ENCODE measurements at places on chromosomes 5 and 9.
A peak's percentile ranks its signal among the peaks of the same experiment; 100 is the strongest.

DNA sequence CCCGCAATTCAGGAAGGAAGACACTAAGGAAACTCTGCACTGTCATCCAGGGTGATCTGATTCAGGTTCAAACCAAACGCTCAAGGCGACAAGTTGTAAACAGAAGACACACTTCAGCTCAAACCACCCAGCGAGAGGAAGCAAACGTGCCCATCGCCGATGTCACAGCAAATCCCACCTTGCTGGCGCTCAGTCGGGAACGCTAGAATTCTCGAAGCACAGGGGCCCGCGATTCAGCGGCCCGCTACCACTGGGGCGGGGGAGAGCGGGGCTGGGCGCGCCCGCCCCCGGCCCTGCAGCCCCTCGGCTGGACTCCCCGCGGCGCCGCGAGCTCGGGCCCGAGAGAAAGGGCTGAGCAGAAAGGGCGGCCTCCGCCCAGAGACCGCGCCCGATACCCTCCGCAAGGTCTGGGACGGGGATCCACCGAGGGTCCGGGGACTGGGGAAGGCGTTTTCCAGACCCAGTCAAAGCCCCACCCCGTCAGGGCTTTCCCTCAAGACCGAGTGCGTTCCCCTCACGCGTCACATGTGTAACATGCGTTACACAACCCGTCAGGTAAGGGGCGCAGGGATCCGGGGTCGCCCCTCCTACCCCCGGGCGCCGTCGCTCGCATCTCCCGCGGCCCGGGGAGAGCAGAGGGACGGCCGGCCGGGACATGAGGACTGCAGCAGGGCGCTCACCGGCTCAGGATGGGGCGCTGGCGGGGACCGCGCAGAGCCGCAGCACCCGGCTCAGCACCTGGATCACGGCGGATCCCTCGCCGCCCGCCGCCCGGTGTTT, 469 bp downstream of the AGTPBP1 start:
- peak; percentile 40 for DNase-seq

DNA sequence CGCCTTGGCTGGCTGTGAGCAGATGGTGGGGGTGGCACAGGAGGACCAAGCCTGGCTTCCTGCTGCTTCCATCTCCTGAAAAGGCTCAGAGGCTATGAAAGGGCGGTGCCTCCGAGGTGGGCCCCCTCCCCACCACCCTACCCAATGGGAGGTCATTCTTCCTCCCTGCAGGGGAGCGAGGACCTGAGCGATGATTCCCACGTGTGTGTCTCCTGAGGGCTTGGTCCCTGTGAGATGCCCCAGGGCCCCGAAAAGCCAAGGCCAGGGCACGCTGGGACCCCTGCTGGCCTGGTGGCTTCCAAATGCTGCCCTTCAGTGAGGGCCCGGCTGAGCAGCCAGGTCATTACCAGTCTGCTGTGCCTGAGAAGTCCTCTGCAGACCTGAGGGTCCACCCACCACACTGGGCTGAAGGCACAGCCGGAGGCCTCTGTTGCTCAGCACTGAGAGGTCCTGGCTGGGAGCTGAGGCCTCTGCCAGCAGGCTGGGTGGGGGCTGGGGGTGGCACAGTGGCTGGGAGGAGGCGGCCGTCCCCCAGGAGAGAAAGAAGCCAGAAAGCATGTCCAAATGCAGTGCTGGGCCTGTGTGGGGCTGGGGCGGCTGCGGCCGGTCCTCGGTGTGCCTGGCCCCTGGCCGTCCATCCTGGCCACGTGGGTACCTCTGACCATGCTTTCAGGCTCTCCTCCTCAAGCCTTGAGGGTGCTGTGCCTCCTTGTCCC, 14.0 kb upstream of the SLC6A19 start:
- no peak for DNase-seq

DNA sequence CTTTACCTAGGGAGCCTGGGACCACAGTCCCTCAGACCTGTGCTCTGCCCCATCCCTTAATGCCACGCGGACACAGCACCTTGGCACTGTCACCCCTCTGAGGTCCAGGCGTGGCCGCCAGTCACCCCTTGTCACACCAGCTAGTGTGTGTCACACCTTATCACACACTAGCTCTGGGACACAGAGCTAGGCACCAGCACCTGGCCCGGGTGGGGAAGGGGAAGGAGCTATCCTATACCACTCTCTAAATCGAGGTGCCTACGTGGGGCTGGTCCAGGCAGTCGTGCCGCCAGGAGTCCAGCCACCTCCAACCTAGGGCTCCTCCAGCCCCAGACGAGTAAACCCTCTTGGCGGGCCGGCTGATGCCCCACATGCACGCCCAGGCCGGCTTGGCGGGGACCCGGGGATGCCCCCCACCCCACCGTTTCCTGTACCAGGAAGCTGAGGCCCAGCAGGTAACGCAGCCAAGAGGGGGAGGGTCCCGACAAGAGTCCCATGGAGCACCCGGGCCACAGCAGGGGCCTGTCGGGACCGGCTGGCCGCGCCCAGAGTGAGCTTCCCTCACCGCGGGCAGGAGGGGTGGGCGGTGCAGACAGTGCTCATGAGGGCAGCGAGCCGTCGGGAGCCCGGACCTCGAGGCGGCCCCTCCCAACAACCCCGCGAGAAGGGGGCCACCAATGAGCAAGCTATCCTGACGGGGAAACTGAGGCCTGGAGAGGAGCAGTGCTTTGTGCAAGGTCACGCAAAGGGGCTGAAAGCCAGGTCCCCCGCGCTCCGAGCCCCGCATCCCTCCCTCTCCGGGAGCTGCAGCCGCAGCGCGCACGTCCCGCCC, 550 bp downstream of the CORO2A start:
- peak; percentile 59 for DNase-seq

DNA sequence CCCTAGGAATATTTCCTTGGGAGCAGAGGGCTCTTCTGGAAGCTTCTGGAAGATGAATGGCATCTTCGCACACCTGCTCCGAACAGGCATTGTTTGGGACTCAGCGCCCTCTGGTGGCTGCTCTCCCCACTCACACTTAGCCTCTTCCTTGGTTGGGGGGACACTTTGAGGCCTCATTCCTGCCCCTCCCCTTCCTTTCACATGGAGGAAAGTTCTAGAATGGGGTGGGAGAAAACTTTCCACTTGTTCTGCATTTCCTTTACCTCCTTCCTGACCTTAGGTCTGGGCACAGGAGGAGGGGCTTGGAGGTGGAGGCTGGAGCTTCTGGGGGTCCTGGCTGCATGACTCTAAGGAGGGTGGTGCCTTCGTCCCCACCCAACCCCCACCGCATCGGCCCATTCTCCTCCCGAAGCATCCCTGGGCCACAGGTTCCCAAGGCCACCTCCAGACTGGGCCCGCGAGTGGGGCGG, 19.3 kb upstream of the SMIM32 start:
- peak; percentile 46 for DNase-seq

GRCh38 chr5:125470280-125470902, 724.0 kb upstream of the ZNF608 start:
- no peak for DNase-seq

GRCh38 chr9:114484215-114484853, 20.9 kb downstream of the WHRN start:
- no peak for DNase-seq

GRCh38 chr9:115832031-115832430, 321.6 kb upstream of the PAPPA start:
- DNase-seq = no peak

- DNase-seq = no peak
These were observed 132.0 kb downstream of the MLLT3 start for GRCh38 chr9:20490246-20490834.

DNA sequence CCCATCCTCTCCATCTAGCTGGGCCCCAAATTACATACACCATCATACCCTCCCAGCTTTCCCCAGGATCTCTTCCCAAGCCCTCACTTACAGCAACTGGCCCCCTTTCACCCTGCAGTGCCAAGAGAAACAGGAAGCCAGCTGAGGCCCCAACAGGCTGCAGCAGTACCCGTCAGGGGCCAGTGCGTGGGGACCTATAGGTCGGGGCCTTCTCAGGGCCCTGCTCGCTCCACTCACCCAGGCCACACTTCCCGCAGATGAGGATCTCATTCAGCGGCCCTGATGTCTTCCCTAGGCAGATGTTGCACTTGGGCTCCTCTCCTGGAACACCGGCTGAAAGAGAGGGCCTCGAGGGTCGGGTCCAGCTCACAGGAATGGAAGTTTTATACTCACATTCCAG, 6.8 kb downstream of the PHF19 start:
- DNase-seq = no peak

DNA sequence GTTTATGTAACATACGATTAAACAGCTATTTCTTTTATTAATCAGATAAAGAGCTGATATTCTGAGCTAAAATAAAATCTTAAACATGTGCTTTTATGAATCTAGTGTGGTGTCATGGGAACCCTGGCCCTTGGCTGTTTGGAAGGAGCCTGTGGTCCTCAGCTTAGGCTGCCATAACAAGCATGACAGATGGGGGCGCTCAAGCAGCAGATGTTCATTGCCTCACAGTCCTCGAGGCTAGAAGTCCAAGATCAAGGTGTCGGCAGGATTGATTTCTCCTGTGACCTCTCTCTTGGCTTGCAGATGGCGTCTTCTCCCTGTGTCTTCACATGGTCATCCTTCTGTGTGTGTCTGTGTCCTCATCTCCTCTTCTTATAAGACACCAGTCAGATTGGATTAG, 448.2 kb downstream of the GADD45G start:
- no peak for DNase-seq

GRCh38 chr9:16134351-16134750, 581.5 kb downstream of the CCDC171 start:
- no peak for DNase-seq

GRCh38 chr9:82829818-82830217, 233.1 kb downstream of the RASEF start:
- DNase-seq = no peak

GRCh38 chr5:126437721-126438120, 14.5 kb downstream of the GRAMD2B start:
- no peak for DNase-seq

DNA sequence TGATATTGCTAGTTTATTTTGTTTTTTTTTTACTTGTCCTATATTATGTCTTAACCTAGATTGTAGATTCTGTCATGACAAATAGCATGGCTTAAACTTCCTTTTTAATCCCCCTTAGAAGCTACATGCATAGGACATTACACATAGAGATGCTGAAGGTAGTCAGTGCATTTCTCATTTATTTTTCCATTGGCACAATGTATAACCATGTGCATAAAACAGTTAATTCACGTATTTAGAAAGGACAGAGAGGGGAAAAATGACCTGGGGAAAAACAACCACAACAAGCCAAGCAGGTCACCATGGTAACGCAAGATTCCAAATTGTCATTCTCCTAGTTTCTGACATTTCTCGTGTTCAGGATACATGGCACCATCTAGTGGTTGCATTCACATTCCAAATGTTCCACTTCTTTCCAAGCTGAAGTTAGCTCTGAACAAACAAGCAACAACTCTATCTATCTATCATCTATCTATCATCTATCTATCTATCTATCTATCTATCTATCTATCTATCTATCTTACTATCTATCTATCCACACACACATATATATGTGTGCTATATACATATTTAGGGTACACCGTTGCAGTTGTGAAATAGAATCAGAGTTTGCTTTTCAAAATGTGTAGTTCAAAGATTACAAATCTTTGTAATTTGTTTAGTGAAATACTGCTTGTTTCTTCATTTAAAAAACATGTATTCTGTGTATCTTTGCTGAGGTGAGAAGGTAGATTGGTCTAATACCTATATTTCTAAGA, 487.2 kb upstream of the ST8SIA4 start:
- DNase-seq = no peak

GRCh38 chr9:109248133-109248581, 72.7 kb downstream of the EPB41L4B start:
- DNase-seq = peak; percentile 61

GRCh38 chr9:119829748-119830147, 460.5 kb upstream of the BRINP1 start:
- no peak for DNase-seq

GRCh38 chr9:38386319-38386895, 6.1 kb upstream of the ALDH1B1 start:
- no peak for DNase-seq

GRCh38 chr9:82467436-82467835, 478.9 kb downstream of the SPATA31D1 start:
- no peak for DNase-seq

- DNase-seq = no peak
These were observed 106.6 kb downstream of the PALM2AKAP2 start for GRCh38 chr9:109886617-109887016.

GRCh38 chr5:38782180-38782835, 63.5 kb upstream of the OSMR start:
- no peak for DNase-seq

- no peak for DNase-seq
These were observed 19.2 kb downstream of the OR2S2 start for GRCh38 chr9:35938474-35939356.

DNA sequence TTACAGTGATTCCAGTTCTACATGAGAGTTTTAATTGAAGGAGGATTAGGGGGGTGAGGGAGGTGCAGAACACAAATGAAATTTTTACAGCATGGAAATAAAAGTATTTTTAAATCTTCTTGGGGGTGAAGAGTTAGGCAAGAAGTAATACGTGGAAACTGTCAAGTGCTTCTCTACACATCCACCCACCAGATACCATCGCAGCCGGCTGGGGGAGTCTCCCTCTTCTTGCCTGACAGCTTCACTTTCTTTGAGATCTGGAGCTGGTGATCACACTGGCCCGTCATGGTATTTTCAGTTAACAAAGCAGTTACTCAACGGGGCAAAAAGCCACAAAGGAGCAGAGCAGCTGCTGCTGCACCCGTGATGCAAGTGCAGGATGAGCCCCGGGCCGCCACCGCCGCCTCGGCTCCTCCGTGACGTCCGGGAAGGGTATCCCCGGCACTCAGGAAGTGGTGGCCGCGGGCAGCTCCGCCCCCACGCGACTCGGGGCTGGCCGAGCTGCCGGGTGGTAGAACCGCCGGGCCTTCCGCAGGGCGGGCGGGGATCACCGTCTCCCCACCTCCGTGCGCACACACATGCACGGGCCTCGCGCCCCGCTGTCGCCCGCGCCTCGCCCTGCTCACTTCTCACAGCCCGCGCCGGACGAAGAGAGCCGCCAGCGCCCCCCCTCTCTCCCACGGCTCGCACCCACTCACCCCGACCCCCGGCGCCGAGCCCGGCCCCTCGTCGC, 2.4 kb upstream of the NR4A3 start:
- DNase-seq = peak; percentile 82

DNA sequence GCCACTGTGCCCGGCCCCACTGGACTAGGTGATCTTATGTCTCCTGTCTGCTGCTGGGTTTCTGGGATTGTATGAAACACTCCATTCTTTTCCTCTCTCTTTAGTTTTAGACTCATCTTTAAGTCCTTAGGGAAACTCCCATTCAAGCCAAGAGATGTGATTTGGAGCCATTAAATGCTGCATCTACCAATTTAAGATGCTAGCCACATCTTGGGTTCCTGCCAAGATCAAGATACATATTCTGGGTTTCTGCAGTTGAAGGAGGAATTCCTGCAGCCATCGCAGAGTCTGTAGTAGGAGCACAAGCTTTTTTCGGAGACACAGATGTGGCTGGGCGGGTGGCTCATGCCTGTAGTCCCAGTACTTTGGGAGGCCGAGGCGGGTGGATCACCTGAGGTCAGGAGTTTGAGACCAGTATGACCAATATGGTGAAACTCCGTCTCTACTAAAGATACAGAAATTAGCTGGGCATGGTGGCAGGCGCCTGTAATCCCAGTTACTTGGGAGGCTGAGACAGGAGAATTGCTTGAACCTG, 23.2 kb downstream of the STXBP1 start:
- no peak for DNase-seq

- no peak for DNase-seq
These were observed 17.0 kb upstream of the MOCS2 start for GRCh38 chr5:53126521-53126920.
